Left lung (tissue), 14 donors: ENCODE measurements at places on chromosomes 2 and 18.

DNA sequence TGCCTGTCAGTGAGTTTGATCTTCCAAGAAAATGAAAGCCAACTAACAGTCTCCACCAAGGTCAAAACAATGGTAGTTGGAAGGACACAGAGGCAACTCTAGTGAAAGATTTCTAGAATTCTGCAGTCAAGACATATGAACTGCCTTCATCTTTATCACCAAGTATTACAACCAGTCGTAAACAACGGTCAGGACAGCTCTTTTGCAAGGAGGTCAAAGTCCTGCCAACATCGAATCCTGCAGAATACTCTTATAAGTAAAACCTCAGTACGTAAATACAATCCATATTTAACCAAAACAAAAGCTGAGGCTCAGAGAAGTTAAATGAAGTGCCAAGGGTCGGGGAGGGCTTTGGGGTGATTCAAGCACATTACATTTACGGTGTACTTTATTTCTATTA lies 3.1 kb downstream of the FEZ2 start:
- no peak for DNase-seq

GRCh38 chr2:168156661-168157060 lies 90.7 kb downstream of the STK39 start:
- DNase-seq = no peak

DNA sequence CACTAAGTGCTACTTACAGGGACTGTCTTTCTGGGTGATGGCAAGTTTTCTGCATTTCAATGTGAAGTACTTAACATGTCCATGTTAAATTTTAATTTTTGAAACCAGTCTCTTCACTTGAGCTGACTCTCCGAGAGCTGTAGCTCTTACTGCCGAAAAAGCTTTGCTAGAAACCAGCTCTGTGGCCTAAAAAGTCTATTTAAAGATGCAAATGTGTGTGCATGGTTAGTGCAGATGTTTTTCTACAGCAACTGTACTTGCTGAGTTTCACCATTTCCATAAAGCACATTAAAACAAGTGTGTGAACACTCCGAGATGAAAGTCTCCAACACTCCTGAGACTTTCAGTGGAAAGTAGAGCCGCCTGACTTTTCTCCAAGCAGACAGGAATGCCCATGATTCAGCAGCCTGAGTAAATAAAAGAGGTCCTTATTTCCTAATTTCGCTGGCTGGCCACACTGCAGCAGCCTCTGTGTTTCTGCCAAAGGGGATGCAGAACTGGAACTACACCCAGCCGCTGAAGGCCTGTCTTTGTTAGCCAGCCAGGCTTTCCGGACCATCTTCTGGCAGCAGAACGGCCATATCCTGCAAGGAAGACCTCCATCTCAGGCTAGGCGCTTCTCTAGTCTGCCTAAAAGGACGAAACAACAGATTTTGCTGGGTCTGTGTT lies 121.2 kb downstream of the ZNF521 start:
- peak; percentile 77 for DNase-seq

- no peak for DNase-seq
Observed at GRCh38 chr18:47558110-47558750, 306.8 kb upstream of the SKOR2 start.

- no peak for DNase-seq
Observed at GRCh38 chr2:66525606-66526005, 90.7 kb downstream of the MEIS1 start.

GRCh38 chr2:24877646-24878045 lies 42.4 kb downstream of the ADCY3 start:
- DNase-seq = no peak

GRCh38 chr2:128228894-128229293 lies 89.8 kb downstream of the HS6ST1 start:
- no peak for DNase-seq

DNA sequence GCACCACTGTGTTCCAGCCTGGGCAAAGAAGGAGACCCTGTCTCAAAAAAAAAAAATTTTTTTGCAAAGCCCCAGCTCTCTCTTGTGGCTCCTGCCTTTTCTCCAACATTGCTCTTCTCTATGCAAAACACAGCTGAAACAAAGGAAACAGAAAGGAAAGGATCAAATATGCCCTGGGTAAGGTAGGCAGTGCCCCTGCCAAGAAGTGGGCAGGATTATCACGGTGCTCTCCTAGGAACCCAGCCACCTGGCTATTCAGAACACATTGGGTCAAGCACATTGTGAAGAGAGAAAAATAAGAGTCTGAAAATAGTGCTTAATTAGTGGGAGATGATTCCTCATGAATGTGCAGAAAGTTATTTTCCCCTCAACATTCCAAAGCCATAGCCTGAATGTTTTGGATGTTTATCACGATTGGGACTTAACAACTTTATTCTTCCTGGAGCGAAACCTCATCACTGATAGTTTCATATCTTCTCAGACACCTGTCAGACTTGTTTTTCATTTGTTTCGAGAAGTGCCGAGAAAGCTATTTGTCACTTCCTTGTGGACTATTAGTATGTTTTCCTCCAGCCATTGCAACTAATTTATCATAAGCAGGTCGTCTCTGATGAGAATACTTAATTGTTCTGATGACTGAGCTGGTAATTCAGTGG lies 42.7 kb upstream of the RPL31 start:
- DNase-seq = no peak

DNA sequence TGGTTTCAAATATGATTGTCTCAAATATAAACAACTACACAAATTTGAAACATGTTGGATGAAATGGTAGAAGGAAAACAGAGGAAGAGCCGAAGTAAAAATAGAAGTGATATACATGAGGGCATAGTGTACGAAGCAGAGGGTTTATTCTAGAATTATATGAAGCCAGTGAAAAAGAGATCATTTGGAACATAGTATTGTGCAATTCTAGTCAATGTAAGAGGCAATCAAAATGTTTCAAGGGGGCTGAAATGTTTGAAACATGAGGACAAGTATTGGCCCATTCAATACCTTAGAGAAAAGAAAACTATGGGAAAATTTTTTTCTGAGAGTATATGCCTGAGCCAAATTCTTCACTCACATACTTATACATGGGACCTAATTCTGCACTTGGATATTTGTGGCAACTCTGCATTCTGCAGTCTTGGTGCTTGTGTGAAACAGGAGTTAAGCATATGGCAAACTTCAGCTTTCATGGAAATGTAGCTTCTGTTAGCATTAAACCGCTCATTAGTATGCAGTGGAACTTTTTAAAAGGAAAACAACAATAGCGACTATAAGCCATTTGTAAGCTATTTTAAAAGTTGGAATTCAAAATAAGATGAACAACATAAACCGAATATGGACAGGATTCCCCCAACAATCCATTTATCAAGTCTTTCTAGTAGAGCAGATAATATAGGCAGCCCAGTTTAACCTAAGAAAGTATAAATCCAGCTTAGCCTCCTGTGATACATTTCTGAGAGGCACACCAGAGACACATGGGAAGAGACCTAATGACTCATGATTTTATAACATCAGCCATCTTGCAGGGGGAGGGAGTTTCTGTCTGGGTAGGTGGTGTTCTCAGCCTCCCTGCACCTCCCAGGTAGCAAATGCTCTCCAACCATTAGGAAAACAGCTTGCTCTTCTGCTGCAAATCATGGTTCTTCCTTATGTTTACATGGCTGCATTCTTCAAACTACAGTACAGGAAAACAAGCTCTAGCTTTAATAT lies 197.8 kb downstream of the PAX3 start:
- no peak for DNase-seq

- no peak for DNase-seq
Observed at GRCh38 chr18:295756-296490, 28.1 kb upstream of the THOC1 start.

DNA sequence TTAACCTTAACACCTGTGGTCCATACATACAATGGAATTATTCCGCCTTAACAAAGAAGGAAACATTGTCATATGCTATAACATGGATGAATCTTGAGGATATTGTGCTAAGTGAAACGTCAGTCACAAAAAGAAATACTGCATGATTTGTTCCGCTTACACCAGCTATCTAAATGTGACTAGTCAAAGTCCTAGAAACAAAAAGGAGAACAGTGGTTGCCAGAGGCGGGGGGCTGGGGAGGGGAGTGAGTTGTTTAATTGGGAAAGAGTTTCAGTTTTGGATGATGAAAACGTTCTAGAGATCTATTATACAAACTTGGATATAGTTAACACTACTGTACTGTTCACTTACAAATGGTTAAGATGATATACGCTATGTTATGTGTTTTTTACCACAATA lies 72.0 kb downstream of the SPRED2 start:
- DNase-seq = no peak

DNA sequence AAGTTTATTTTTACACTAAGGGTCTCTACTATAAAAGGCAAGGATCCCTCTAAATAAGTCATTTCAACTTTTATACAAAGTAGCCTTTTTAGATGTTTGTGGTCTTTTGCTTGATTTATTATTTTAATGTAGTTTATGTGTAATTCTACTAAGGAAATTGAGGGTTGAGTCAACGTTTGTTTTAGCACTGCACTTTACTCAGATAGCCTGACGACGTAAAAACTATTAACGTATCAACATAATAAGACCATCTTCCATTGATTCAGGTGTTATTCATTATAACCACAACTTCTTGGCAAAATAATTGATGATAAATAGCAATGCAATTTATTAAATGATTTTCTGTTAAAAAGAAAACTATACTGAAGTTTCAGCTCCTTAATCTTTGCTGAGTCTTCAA lies 1103.6 kb upstream of the ACVR2A start:
- DNase-seq = no peak

DNA sequence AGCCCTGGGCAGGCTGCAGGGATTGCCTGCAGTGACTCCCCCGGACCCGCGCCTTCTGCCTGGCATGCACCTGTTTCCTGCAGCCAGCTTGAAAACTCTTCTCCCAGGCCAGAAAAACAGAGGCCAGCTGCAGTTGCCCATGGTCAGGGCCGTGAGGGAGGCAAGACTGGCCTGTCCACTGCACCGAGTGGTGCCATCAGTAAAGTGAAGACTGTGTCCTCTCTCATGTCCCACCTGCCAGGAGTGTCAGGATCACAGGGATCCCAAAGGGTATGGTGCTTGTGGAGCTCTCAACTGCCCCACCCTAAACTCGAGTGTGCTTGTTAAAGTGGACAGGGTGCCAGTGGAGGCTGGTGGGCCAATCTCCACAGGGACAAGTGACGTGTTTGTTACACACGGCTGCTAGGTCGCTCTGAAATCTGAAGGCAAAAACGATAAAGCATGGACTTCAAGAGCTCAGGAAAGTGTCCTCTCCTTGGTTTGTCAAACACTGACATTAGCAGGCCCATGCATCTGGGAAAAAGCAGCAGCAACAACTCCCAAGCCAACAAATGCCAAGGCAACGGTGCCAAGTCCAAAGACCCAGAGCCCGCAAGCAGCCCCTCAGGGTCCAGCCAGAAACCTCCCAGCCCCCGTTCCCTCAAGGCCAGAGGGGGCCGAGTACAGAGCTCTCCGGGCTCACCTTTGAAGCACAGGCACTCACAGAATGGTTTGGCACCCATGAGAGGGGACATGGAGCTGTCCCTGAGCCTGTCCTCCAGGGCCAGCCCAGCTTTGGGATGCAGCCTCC lies 213.2 kb downstream of the HDAC4 start:
- no peak for DNase-seq
